ENCODE measurements at places on chromosomes 12 and 14.

- no peak for DNase-seq
Observed at GRCh38 chr12:76962099-76962498, 83.3 kb upstream of the CSRP2 start.

DNA sequence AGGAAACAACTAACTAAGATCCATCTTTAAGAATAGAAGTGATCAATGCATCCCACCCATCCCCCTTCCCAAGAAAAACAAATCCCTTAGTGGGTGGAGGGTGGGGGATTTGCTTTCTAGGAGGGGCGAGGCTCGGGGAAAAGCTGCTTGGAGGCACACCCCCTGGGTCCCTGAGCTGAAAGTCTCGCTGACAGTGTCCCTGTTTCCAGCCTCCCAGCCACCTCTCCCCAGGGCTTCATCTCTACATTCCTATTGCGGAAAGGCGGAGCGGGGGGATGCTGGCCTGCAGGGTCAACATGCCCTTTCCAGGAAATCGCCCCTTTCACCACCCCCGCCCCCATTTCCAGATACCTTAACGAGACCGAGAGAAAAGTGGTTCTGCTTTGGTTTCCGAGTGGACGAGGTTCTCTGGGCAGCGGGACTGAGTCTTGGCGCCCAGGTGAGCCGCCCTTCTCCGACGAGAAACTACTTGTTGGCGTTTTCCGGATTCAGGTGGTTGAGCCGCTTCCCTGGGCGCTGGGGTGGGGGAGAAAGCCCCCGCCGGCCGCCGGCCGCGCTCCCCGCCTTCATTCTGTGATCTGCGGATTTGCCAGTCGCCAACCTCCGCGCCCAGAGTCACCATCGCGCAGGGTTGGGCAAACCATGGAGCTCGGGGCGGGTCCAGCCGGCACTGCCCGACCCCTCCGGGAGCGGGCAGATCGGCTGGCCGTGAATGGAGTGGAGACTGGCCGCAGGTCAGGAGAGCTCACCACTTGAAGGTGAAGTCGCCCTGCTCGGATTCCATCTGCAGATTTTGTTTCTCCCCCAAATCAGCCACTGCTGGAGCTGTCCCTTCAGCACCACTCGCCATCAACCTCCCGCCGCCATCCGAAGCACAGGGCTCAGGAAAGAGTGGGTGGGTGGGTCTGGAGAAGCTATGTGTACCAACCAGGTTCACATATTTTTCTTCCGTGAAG lies 505 bp downstream of the KCNC2 start:
- DNase-seq: no peak

DNA sequence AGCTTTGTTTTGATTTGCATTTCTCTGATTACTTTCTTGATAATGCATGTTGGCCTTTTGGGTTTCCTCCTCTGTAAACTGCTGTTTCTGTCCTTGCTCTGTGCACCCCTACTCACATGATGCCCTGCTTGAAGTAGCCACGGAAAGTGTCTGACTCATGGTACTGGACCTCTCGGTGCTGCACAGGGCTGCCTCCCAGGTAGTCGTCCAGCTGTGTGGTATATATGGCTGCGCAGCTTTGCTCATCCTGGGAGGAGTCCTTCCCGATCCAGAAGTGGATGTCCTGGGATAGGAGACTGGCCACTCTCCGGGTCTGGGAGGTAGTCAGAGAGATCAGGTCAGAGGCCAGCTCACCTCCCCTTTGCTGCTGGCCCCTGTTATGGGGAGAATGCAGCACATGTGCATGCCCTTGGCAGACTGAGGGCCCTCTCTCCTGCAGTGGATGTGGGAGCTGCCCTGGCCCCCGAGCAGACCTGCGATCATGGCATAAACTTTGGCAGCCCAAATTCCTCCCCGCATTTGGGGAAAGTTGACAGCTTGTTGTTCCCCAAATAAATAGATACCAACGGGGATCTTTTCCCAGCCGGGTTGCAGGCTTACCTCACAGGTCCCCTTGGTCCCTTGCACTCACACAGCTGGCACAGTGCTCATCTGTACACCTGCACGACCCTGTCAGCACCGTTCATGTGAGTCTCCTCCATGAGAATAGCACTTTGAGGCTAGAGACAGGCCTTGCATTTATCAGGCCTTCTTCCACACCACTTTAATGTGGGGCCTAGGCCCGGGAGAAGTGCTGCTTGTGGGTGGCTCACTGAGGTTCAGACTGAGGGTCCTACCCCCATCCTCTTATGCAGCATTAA lies 5.2 kb downstream of the AVIL start:
- DNase-seq: no peak

DNA sequence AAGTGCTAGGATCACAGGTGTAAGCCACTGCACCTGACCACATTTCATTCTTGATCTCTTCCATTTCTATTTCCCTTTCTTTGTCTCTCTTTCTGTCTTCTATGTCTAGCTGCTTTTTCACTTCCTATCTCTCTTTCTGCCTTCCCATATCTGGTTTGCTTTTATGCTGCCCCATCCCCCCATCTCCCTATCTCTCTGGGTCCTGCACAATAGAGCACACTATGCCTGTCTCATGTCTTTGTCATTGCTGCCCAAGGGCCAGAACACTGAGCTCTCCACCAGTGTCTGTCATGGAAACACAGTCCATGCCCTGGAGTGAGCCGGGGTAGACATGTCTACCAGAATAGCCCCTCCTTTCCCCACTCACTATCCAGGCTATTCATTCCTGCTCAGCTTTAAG lies 12.3 kb upstream of the RARG start:
- no peak for DNase-seq

DNA sequence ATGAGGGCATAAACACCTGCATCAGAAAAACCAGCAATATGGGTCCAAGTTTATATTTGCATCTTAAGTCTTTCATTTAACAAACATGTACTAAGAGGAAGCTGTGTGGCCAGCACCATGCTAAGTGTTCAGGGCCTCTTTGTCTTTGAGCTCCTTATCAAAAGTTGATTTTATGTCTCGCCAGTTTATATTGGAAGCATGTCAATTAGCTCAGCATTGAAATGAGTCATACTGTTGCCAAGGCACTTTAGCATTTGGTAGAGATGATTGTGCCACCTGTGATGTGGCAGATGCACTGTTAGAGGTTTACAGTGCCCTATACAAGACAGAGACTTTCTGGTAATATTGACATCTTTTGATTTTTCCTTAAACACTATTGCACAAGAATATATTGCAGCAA lies 68.5 kb downstream of the BHLHE41 start:
- no peak for DNase-seq

DNA sequence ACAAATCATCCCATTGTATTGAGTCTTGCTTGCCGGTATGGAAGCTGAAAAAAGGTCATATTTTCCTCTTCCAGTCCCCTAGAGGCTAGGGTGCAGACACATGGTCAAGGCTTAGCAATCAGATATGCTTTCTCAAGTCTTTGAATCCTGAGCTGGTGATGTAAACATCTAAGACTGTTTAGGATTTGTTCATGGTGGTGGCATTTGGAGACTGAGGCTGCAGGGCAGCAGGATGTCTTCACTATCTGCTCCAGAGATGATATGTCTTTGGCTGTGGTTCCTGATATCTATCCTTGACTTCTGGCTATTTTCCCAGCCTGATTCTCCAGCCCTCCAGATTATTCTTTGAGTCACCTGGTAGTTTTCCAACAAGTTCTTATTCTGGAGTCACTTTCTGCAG lies 50.5 kb upstream of the DACT1 start:
- no peak for DNase-seq

GRCh38 chr12:24759155-24759554 lies 189.7 kb downstream of the BCAT1 start:
- no peak for DNase-seq

- DNase-seq: peak; percentile 68
Observed at GRCh38 chr14:100306101-100306997, at the start of gene SLC25A29. Gene SLC25A29 (minus strand): TSS chr14:100306444. CDS start chr14:100306232, 212 bp downstream.

GRCh38 chr12:118773956-118774723 lies 207.2 kb upstream of the SRRM4 start:
- DNase-seq: no peak

Data from activated T-helper 1 cell treated with anti-CD3 and anti-CD28 coated beads, Interleukin-12 subunit alpha, Interleukin-12 subunit beta, Interleukin-2, Interleukin-4 antibody, amounts not matched to agents 30 ng/mL and 10 ng/mL and 1 ng/mL, durations not matched to agents 14 hours and 24 hours and 36 hours (primary cell).